ENCODE measurements at places on chromosomes 3 and 15. TPM values are rescaled to one million over a fixed set of nuclear protein-coding genes. Genes with fewer than 3 reads are reported as not detected.

NDN gene
- 38.9 TPM for polyA plus RNA-seq

DNA sequence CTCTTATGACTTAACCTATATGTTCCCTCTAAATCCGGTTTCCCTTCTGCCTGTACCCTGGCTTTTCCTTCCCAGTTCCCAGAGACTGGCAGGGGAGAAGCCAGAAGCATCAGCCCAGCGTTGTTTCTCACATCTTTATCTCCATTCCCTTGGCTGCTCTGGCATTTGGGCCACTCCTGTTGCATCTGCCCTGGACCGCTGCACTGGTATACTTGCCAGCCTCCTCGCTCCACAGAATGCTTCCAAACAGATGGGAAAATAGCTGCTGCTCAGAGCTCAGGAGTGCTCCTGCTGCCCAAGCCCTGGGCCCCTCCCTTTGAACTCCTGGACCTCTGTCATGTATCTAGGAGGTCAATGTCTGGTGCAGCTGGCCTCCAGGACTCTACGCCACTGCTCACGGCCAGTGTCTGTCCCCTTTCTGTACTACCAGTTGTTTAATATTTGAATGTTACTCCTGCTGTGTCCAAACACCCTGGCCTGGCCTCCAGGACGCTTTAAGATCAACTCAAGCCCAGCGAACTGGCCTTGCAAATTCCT lies 6.8 kb downstream of the SPINT1 start:
- H3K27ac ChIP-seq = no peak overlapping the region
- no peaks in the 10 kb centered on the region for H3K27me3 ChIP-seq
- no peaks in the 10 kb centered on the region for H3K4me1 ChIP-seq
- peaks cover 15% of the 10 kb centered on the region for H3K36me3 ChIP-seq
- no peak for DNase-seq

GABRA5 gene
- 0.16 TPM for polyA plus RNA-seq

AADACL2 gene
- not detected for polyA plus RNA-seq

DNA sequence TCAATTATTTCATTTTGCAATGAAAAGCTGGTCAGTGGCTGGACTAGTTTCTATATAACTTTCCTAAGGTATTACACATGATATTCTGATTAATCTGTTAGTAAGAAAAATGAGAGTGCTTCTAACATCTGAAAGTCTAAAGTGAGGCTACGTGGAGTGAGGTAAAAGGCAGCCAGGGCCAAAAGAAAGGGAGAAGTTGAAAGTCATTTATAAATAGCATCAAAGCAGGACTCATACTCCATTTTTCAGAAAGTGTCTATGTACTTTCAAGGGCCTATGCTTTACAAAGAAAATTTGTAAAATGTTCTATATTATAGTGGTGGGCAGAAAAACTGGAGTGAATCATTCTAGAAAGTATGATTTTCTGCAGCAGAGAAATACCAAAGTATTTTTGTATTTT lies 80.0 kb downstream of the CSNK1G1 start:
- H3K36me3 ChIP-seq = no peaks in the 10 kb centered on the region
- DNase-seq = no peak
- no peak overlapping the region for H3K27ac ChIP-seq
- no peaks in the 10 kb centered on the region for H3K4me1 ChIP-seq
- no peaks in the 10 kb centered on the region for H3K27me3 ChIP-seq
- H3K4me3 ChIP-seq = no peak overlapping the region

DNA sequence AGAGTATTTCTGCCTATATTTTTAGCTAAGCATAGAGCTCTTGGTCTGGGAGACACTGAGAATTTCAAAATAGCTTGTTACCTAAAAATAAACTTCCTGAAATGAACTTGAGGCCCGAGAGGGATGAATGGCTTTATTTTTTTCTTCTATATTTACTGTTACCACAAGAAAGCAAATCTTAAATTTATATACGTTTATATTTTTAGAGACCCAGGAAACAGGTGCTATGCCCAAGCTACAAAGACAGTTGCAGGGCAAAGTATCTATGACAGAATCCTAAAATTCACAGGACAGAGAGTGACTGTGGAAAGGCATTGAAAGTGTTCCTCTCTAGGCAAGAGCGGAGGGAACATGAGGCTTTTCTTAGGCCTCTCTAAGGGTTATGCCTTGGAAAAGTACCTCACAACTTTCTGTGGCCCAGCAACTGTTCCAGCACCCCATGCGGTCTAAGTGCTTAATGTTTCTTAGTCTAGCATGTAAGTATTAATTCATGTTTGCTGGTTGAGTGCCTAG lies 36.5 kb downstream of the TGFBR2 start:
- H3K27ac ChIP-seq = peak overlapping the region; percentile 1
- H3K36me3 ChIP-seq = no peaks in the 10 kb centered on the region
- H3K27me3 ChIP-seq = no peaks in the 10 kb centered on the region

- H3K27me3 ChIP-seq = no peaks in the 10 kb centered on the region
- no peak for DNase-seq
- H3K4me3 ChIP-seq = no peak overlapping the region
- H3K27ac ChIP-seq = no peak overlapping the region
Observed at GRCh38 chr3:39446444-39446843, 21.0 kb upstream of the MOBP start.

HTR3E gene
- polyA plus RNA-seq = not detected

- no peaks in the 10 kb centered on the region for H3K27me3 ChIP-seq
- H3K36me3 ChIP-seq = no peaks in the 10 kb centered on the region
- no peak overlapping the region for H3K4me3 ChIP-seq
- no peak for DNase-seq
- no peak overlapping the region for H3K27ac ChIP-seq
- H3K4me1 ChIP-seq = no peaks in the 10 kb centered on the region
Observed at GRCh38 chr15:101411581-101411980, 77.9 kb downstream of the PCSK6 start.

DNA sequence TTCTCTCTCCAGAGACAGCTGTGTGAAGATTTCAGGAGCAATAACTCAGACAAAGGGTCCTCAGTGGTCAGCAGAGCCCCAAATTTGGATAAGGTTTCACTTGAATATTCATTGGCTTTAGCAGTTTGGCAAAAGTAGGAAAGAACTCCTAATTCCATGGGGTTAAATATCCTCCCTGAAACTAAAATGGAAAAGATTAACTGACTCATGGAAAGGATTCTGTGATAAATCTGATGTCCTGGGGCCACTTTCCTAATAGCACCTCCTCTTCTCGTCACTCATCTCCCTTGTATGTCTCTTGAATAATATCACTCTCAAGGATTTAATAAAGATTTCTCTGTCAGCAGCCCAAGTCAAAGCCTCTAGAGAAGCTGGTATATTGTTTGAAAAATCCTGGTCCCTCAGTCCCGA lies 33.3 kb upstream of the TBC1D23 start:
- no peak for DNase-seq
- no peak overlapping the region for H3K27ac ChIP-seq
- no peaks in the 10 kb centered on the region for H3K4me1 ChIP-seq
- no peaks in the 10 kb centered on the region for H3K36me3 ChIP-seq

RHCG gene
- polyA plus RNA-seq = 0.68 TPM
